Skin of body (tissue), 3 donors: ENCODE measurements at places on chromosomes 5 and 9.

DNA sequence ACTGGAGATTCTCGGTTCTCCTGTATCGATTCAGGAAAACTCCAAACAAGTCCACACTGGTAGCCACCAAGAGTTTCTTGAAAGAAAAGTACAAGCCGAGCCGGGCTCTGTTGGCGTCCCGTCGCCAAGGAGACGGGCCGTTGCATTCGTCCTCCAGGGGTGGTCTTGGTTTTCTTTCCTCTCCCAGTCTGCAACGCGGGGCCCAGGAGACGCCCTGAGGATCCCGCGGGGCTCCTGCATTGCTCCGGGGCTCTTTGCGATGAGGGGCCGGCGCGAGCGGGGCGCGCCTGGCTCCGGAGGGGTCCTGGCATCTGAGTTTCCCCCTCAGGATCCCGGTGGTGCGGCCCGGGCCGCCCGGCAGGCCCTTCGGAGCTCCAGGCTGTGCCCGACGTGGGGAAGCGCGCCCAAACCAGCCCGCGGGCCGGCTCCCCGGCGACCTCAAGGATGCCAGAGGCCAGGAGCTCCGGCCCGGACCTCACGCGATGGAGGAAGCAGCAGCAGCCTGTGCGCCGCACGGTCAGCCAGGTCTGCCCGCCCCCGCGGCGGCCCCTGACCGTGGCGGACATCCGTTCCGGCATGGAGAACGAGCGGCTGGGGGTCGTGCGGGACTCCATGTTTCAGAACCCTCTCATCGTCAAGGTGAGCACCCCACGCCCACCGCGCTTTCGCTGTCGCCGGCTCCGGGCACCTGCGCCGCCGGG lies at the start of gene CFAP77:
Gene CFAP77, plus strand, starts transcription at position 384 of the 701 bp plus-strand sequence. Its CDS starts 61 bp downstream, at position 445.
- no peak for DNase-seq

DNA sequence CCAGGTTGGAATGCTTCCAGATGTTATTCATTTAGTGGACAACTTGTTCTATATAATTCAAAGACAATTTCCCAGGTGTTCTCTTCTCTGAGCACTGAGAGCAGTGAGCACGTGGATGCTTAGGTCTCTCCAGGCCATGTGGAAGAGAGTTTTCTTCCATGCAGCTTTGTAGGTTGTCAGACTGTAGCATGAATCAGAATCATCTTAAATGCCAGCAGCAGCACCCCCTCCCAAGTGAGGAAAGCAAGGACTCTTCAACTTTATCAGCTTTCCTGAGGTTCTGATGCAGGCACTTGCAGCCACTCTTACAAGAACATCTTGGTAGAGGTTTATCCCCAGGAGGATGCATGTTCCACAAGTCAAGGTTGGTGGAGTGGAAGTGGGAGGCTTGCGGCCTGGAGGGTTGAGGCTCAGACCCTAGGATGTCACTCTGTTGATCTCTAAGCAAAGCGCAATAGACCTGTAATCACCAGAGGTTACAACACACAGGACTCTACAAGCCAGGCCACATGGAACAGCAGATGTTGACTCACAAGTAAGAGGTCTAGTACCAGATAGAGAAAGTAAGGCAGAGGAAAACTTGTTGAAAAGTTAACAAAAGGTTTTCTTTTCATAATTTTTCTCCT lies 47.7 kb downstream of the UGCG start:
- no peak for DNase-seq

DNA sequence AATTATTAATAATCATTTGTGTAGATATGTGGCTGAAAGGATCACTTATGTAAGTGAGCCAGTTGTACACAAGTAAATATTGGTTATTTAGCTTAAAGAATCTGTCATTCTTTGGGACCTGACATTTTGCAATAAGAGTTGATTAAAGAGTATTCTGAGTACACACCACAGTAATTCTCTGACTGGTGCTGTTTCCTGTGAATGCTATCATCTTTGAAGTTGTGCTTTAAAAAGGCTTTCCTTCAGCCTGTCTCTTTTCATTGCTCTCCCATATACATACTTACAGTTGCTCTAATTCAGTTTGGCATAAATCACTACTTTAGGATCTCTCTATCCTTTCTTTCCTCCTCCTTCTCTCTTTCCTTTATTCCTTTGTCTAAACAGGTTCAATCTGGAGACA lies 8.7 kb upstream of the CSNK1G3 start:
- no peak for DNase-seq

DNA sequence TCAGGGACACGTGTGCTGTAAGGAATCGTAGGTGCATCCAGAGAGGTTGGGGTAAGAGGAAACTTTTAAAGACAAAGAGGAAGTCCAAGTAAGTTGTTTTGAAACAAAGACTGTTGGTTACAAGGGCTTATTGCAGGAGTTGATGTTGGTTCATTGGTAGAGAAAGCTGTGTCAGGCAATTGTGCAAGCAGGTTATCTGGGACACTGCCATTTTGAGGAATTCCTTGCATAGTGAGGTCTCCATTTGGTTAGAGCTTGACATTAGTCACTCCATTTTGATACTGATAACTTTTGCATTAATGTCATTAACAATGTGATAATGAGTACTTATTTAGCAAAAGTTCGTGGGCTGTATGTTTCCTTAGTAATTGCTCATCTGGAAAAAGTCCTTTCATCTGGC lies 24.9 kb downstream of the CNOT6 start:
- no peak for DNase-seq

- DNase-seq = no peak
Observed at GRCh38 chr9:35517131-35517530, 27.2 kb downstream of the RUSC2 start.

GRCh38 chr5:14200312-14200990 lies 57.3 kb downstream of the TRIO start:
- no peak for DNase-seq
